Pancreas (tissue), 10 donors: ENCODE measurements at places on chromosomes 3 and 15.

GRCh38 chr3:139448104-139448503 is 28.2 kb downstream of the RBP2 start:
- DNase-seq: no peak

GRCh38 chr3:46987743-46988401 is 8.4 kb downstream of the NBEAL2 start:
- peak; percentile 36 for DNase-seq

DNA sequence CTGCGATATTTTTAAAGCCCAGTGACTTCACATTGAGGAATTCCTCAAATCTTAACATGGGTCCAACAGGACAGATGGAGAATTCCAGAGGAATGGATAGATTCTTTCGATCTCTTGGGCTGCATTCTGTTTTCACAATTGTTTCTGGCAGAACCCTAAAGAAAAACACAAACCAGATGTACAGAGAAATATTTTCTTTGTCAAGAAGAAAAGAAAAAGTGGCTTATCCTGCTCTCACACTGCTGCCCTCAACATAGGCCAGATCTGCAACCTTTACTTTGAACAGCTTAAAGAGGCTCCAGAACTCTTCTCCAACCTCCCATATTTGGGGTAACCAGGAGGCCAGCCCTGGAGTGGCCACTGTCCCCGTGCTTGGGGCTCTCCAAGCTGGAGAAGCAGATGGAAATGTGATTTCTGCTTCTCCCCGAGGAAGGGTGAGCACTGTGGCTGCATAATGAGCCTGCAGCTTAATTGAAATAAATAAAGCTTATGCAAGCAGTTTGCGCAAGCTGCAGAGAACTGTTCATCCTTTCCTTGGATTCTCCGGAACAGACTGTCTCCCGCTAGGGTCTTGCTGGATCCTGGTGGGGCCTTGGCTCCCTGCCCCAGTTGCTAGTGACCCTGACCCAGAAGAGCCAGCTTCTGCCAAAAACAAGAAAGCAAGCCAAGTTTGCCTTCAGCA is 453.2 kb upstream of the PROK2 start:
- no peak for DNase-seq

GRCh38 chr3:93867425-93867824 is 106.3 kb downstream of the PROS1 start:
- no peak for DNase-seq

DNA sequence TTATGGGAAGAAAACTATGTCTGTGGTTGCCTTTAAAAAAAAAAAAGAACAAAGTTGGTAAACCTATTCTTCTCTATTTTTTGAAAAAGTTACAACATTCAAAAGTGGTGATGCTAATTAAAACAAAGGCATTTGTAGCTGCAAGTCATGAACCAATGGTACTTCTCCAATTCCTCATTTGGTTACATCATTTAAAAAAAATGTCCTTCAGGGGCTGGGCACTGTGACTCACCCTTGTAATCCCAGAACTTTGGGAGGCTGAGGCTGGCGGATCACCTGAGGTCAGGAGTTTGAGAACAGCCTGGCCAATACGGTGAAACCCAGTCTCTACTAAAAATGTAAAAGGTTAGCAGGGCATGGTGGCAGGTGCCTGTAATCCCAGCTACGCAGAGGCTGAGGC is 574.6 kb downstream of the VGLL3 start:
- DNase-seq: no peak

- no peak for DNase-seq
Measured at GRCh38 chr3:65376426-65376825, 662.3 kb downstream of the MAGI1 start.

DNA sequence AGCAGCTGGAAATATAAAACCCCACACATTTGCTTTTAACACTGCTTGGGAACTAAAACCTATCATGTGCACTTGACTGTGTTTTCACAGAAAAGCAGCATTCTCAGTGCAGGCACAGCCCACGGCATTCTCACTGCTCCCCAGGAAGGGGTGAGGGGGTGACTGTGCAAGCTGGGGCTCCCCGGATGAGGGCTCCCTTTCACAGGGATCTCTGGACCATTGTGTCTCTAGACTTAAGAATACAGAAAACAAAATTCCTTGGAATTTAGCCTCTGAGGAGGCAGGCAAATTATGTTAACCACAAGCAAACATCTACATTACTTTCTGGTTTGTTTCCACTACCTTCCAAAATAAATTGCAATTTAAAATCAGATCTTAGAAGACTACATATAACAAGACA is 100.3 kb downstream of the FSIP1 start:
- DNase-seq: no peak

GRCh38 chr3:166902374-166902773 is 477.7 kb downstream of the ZBBX start:
- DNase-seq: no peak

DNA sequence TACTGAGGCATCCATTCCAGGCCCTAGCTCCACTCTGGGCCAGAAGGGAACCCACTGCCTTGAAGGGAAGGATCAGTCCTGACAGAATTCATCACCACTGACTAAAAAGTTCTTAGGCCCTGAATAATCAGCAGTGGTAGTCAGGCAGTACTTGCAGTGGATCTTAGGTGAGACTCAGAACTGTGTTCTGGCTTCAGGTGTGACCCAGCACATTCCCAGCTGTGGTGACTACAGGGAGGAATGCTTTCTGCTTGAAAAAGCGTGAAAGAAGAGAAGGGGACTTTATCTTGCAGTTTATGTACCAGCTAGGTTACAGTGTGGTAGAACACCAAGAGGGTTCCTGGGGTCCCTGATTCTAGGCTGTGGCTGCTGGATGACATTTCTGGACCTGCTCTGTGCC is 24.9 kb upstream of the AADACL2 start:
- no peak for DNase-seq

- DNase-seq: no peak
Measured at GRCh38 chr15:29638781-29639180, 183.5 kb downstream of the TJP1 start.

DNA sequence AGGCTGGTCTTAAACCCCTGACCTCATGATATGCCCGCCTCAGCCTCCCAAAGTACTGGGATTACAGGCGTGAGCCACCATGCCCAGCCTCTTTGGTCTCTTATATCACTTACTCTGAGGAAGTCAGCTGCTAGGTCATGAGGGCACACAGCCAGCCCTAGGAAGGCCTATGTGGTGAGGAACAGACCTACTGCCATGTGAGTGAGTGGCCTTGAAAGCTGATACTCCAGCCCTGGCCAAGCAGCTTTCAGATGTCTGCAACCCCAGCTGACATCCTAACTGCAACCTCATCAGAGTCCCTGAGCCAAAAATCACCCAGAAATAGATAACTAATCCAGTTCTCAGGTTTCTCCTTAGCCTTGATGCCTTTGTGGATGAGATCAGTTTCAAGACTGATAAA is 224.3 kb downstream of the EDEM1 start:
- DNase-seq: peak; percentile 20
